Renal cortical epithelial cell (primary cell): ENCODE measurements at places on chromosomes 11 and 22.
A peak's percentile ranks its signal among the peaks of the same experiment; 100 is the strongest.

DNA sequence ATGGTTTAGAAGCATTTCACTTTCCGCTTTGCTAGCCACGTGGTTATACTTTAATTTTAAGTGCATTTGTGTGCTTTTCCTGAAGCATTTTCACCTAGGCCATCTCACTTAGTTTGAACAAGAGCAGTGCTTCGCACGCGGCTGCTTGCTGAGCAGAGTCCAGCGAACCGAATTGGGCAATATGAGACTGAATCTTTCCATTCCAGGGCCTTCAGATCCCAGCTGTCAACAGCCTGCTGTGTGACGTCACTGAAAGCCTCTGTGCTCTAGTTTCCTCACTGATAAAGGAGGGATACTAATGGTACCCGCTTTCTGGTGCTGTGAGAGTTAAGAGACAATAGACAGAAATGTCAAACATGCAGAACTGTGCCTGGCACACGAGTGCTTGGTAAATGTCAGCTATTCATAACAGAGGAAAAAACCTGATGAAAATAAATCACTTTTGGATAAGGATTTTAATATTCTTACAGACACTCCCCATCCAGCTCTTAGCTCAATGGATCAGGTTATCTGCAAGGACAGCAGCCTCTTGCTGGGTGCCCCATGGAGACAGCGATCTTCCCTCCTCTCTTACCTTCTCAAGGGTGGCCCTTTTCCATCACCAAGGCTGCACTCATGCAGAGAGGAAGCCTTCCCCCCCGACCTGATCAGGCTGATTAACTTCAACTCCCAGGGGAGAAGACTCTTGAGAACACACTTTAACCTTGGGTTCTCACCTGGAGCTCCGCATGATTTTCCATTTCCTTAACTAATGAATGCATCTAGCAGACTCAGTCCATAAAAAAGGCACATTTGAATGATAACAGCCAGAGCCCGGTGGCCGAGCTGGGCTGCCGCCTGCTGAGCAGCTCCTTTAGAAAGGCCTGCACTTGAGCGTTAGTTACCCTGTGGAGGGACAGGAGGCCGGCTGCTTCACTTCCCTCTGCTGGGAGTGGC is 3.5 kb upstream of the GLB1L3 start:
- DNase-seq = no peak

GRCh38 chr11:69101115-69101791 is 52.5 kb downstream of the TPCN2 start:
- peak; percentile 67 for DNase-seq

DNA sequence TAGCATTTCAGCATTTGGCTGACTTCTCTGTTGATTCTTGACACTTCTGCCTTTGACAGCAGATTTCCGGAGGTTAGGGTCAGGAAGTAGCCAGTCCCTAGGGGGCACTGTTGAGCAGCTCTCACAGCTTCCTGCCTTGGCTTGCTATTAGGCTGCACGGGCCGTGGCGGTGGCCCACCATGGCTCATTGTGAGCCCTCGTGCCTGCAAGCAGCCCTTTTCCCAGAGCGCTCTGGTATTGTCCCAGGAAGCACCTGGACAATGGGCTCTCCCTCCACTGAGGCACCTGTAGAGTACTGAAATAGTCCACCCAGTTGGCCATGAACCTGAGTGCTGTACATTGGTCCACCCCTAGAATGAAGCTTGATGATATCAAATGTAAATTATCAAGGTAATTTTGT is 100.2 kb upstream of the GAL start:
- DNase-seq = no peak

DNA sequence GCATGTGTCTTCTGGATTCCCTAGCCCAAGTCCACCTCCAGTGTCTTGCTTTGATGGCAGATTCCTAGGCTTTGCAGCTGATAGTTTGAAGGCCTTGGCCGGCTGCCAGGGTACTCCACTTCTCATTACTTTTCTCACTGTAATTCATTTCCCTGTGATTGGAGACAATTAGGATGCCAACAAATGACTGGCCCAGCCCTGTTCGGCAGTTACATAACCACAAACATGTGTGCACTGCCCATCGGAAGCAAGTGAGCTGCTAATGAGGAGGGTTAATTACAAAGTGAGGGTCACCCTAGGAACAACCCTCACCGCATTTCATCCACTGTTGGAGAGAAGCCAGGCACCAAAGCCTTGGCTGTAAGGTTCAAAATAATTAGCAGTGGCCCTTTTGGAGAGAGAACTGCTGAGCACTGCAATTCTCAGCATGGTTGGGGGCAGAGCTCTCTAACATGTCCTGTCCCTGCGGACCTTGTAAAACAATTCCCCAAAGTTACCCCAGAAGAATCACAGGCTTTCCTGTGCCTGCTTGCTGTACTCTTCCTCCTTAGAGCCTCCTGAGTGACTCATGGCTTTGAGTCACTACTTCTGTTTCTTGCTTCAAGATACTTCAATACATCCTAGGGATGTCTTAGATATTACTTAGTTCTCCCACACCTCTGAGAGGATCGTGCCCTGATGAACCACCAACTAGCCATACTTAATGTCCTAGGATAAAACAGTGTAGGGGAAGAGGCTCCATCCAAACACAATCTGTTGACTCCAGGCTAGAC is 109.7 kb upstream of the GALNT18 start:
- peak; percentile 85 for DNase-seq

DNA sequence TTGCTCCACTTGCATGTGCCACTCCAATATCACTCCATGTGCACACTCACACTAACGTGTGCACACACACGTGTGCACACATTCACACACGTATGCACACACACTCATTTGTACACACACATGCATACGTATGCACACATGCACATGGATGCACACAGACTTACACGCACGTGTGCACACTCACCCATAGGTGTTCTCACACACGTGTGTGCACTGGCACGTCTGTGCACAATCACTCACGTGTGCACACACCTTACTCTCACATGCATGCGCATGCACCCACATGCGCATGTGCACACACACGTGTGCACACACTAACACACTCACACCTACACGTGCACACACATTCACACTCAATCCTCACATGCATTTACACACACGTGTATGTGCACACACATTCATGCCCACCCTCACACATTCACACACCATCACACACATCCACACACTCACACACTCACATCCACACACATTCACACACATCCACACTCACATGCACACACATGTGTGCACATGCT is 9.3 kb upstream of the MS4A15 start:
- DNase-seq = no peak

DNA sequence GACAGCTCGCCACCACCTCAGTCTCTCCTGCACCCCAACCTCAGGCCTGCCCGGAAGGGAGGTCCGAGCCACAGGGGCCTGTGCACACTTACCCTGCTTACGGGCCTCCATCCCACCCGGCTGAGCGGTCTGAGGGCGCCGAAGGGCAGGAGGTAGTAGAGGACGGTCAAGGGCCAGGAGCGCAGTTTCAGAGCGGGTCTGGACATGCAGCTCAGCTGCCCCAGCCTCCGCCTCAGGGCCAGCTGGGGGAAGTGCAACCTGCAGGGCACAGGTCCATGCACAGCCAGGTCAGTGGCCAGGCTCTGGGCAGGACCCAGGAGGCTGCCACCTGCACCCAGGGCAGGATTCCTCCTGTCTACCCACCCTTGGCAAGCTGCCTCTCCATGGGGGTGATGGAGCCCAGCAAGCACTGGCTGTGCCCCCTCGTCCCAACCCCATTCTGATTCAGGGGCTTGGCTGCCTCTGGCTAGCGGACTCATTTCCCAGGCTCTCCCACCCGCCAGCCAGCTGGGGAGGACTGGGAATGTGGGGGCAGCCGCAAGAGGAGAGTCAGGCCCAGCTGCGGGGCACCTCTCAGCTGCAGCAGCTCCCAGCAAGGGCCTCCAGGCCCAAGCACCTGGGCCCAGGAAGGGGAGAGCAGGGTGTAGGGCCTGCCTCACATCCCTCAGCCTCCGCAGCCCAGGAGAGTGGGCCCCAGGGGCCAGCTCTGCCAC is 38.3 kb downstream of the PISD start:
- DNase-seq = no peak

- DNase-seq = no peak
Measured at GRCh38 chr11:57786436-57786835, 24.8 kb downstream of the CTNND1 start.

DNA sequence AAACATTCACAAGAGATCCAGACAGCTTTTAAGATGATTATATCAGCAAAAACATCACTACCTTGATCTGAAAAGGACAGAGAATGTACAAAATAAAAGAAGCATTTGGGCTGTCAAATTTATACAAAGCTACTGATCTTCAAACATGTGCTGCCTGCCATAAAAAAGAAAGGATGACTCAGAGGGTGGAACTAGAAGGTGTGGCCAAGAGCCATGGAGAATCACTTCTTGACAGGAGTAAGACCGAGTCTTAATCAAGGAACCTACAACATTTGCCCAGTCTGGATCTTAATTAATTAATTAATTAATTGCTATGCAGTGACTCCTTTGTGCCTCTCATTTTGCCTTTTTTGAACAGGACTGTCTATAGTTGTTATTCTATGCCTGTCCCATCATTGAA is 33.2 kb downstream of the C11orf96 start:
- DNase-seq = no peak

DNA sequence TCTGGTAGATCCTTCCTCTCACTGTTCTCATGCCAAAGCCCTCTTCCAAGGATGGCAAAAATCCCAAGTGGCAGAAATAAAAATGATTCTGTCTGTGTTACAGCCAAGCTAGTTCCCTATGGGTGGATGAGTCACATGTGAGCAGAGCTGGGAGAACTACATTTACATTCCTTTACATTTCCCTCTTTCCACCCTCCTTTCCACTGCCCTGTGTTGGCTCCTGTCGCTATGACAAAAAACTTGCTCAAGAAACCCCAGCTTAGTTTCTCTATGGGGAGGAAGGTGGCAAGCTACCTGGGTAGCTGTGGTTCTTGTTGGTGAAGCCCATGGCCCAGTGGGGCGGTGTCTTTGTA is 10.2 kb upstream of the DDB2 start:
- no peak for DNase-seq

- no peak for DNase-seq
Measured at GRCh38 chr11:60910281-60910687, 3.7 kb upstream of the TMEM109 start.

GRCh38 chr11:2443406-2443805 is 908 bp downstream of the TRPM5 start:
- no peak for DNase-seq

GRCh38 chr11:22734628-22735345 is 68.4 kb downstream of the GAS2 start:
- peak; percentile 29 for DNase-seq

GRCh38 chr11:76636826-76637460 is 33.6 kb downstream of the LRRC32 start:
- no peak for DNase-seq

- DNase-seq = no peak
Measured at GRCh38 chr11:93630037-93630436, 31.4 kb upstream of the CEP295 start.

DNA sequence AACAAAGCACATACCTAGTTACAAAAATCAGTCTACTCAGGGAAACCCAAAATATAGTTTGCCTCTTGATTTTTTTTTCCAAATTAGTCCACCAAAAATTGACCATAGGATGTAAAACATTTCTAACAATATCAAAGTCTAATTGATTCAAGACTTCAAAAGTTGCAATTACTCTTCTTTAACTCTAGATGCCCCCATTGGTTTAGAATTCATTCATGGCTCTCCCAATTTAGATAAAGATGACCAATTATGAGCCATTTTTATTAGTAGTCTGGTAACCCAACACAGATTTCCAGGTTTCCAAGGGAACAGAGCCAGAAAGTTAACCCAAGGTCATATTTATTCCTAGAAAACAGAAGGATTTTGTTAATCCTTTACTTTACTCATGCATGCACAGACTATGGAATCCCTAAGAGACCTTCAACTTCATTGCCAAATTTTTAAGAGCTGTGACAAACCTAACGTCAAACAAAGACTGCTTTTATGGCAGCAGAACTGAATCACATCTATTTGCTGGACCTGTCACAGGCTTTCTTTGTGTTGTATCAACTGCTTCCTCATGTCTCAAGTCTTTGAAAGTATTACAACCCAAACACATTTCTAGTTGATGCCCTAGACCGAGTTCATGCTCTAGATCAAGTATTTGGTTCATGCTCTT is 55.3 kb downstream of the C22orf42 start:
- peak; percentile 11 for DNase-seq

DNA sequence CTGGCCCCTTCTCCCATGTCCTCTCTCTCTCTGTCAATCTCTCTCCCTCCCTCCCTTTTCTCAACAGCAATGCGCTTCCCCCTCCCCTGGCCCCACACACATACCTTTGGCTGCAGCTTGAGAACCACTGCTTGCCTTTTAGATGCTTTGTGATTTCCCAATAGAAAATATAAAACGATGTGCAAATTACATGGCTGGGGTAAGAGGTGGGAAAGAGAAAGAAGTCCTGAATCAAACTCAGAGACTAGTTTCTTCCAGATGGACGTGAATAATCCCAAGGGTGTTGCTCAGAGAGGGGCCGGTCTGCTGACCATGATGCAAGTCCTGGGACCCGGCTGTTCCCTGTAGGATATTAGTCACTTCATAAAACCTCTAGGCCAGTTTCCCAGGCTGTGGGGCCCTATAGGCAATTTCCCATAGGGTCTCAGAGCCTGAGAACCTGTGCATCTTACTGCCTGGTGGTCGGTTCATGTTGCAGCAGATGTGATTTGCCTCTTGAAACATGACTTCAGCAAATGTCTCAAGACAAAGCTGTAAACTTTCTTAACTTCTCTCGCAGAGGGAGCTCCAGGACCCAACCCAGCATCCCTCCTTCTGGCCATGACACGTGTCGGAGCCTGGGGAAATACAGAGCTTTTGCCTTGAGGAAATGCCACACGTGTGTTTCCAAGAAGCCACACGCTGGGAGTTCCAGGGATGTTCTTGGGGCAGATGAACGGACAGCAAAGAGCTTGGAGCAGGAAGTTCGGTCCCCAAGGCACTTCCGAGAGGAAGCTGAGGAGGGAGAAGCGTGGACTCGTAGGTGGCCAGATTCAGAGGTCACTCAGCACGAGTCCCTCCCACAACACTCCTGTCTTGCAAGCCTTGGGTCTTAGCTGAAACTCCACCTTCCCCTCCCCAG is 34.5 kb upstream of the ETS1 start:
- DNase-seq = peak; percentile 67

- peak; percentile 66 for DNase-seq
Measured at GRCh38 chr11:92931746-92932422, 37.6 kb upstream of the MTNR1B start.

GRCh38 chr11:61707574-61707973 is 27.4 kb downstream of the DAGLA start:
- no peak for DNase-seq
